ENCODE measurements at places on chromosomes 5 and 9. TPM values are rescaled to one million over a fixed set of nuclear protein-coding genes. Genes with fewer than 3 reads are reported as not detected.

DNA sequence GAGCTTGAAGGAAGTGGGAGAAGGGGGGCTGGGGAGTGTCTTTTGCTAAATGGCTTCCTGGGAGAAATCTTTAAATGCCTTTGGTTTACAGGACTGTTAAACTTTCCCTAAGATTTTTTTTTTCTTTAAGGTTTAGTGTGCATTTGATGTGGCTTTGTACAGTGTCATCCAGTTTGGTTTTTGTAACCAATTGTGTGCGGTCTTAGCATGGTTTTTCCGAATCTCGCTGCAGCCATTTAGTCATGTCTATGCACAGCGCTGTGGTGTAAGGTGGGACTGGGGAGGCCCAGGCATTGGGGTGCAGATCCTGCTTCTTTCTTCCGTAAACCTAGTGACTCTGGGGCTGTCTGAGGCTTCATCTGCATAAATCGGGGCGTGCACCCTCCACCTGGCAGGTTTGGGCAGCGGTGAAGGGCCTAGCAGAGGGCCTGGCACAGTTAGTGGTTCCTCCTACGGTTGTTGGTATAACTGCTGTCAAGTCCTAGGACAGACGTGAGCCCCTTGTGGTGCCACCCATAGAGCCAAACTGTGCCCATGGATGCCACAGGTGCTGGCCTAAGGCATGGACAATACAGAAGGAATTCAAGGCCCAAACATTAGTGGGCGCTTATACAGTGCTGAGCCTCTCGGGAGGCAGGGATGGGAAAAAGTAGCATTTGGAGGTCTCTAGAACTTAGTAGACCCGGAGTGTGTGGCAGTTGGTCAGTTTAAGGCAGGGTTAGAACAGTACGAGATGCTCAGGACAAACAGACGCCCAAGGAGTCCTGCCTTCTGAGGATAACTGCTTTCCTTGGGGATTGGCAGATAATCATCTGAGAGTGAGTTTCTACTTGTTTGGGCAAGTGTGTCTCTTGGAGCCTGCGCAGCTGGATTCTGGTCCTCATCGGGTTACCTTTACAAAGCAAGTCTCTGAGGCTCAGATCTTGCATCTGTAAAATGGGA is 1.5 kb downstream of the PRRC2B start:
- DNase-seq = peak; percentile 18

- DNase-seq = no peak
Observed at GRCh38 chr5:144206141-144206540, 35.5 kb downstream of the KCTD16 start.

- no peak for DNase-seq
Observed at GRCh38 chr5:135069016-135069770, 35.2 kb upstream of the PITX1 start.

ENTPD8 gene
- total RNA-seq = not detected

SPINK6 gene
- not detected for total RNA-seq

DOCK2 gene
- 17.2 TPM for total RNA-seq

FST gene
- 10.5 TPM for total RNA-seq

SEMA5A gene
- 19.7 TPM for total RNA-seq

DCANP1 gene
- total RNA-seq = not detected

All from left cardiac atrium (tissue), 4 donors.